Stimulated activated memory B cell treated with anti-CD40 and anti-IgM and Interleukin-4, amounts not matched to agents 10 μg/mL and 1 μg/mL and 100 μg/mL, for 72 hours (primary cell): ENCODE measurements at places on chromosomes 1 and 21.

DNA sequence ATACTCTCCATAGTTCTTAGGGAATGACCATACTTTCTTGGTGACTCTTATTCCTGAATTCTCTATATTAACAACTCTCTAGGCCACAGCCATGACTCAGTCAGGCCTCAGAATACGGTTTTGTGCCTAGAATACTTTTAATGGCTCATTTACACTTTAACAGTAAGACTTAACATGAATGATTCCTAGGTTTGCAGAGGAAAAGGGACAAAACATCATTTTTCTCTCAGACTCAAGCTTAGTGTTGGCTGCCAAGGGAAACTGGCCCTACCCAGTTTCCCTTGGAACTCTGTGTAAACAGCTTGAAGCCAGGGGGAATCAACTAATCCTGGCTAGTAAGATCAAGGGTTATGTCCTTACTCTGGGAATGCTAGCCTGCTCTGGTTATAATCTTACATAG lies 164.9 kb upstream of the PKN2 start:
- H3K27me3 ChIP-seq = peaks cover 21% of the 10 kb centered on the region
- H3K27ac ChIP-seq = no peak overlapping the region
- no peak for ATAC-seq
- no peak overlapping the region for H3K4me3 ChIP-seq
- no peaks in the 10 kb centered on the region for H3K36me3 ChIP-seq

DNA sequence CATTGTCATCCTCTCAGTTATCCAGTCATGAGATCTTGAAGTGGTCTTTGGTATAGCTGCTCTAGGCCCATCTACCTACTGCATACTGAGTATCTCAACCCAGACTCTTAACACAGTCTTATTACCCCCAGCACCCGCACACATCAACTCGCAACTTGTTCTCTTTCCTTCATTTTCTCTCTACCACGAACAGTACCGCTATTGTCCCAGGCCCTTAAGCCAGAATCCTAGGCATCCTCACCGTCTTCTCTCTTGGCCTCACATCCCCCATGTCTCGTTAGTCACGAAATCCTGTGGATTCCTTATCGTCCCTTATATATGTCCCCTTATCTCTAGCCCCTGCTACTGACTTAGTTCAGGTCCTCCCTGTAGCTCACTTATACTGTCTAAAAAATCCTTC lies 126.4 kb downstream of the TMEM53 start:
- H3K36me3 ChIP-seq = no peaks in the 10 kb centered on the region
- no peak overlapping the region for H3K4me3 ChIP-seq
- H3K27me3 ChIP-seq = peaks cover 52% of the 10 kb centered on the region
- no peaks in the 10 kb centered on the region for H3K4me1 ChIP-seq
- no peak for ATAC-seq

- H3K4me3 ChIP-seq = peak overlapping the region; percentile 79
- H3K27me3 ChIP-seq = peaks cover 76% of the 10 kb centered on the region
- H3K36me3 ChIP-seq = no peaks in the 10 kb centered on the region
- H3K27ac ChIP-seq = peak overlapping the region; percentile 69
- ATAC-seq = no peak
Measured at GRCh38 chr1:228009116-228009827, 2.5 kb downstream of the WNT3A start.

DNA sequence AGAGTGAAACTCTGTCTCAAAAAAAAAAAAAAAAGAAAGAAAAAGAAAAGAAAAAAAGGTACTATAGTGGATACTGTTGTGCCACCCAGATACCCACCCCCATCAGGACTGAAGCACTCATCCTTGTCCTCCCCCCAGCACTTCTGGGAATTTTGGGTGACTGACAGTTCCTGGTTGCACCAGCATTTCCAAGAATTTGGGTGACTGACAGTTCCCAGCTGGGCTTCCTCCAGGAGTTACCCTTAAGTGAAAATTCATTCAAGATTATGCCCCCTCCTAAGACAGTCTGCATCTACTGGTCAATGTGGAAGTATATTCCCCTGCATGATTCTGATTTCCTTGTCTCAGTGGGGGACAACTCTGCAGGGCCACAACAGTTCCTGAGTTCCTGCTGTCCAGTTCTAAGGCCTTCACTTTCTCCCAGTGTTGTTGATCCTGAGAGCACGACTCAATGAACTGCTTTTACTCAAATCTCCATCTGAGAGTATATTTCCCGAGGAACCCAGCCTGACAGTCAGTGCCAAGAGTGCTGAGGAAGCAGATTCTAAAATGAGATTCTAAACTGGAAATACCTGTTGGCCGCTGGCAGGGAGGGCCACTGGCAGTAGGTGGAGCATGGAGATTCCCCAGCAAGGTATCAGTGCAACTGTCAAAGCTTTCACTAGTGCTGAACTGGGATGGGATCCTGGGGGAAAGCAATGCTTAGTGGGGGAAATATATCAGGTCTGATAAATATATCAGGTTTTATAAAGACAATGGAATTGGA lies 18.5 kb downstream of the RIIAD1 start:
- H3K36me3 ChIP-seq = no peaks in the 10 kb centered on the region
- H3K4me1 ChIP-seq = no peaks in the 10 kb centered on the region
- H3K27ac ChIP-seq = no peak overlapping the region
- H3K27me3 ChIP-seq = peaks cover 6% of the 10 kb centered on the region

DNA sequence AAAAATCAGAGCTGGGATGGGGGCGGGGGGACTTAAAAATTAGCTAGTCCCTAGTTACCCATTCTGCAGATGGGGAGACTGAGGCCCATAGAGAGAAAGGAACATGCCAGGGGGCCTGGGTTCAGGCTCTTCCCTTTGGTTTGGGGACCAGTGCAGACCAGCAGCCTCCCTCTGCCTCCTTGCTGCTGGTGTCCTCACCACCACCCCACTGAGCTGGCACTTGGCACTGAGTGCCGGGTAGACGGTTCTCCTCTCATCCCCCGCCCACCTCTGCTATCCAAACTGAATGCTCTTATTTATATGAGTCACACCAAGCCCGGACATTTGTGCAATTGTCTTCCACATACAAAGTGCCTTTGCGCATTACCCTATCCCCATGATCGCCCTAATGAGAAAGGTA lies 39.2 kb downstream of the CAMK2N1 start:
- H3K27me3 ChIP-seq = peaks cover 43% of the 10 kb centered on the region
- no peak for ATAC-seq
- H3K36me3 ChIP-seq = no peaks in the 10 kb centered on the region
- no peak overlapping the region for H3K27ac ChIP-seq
- H3K4me3 ChIP-seq = no peak overlapping the region
- peaks cover 6% of the 10 kb centered on the region for H3K4me1 ChIP-seq

DNA sequence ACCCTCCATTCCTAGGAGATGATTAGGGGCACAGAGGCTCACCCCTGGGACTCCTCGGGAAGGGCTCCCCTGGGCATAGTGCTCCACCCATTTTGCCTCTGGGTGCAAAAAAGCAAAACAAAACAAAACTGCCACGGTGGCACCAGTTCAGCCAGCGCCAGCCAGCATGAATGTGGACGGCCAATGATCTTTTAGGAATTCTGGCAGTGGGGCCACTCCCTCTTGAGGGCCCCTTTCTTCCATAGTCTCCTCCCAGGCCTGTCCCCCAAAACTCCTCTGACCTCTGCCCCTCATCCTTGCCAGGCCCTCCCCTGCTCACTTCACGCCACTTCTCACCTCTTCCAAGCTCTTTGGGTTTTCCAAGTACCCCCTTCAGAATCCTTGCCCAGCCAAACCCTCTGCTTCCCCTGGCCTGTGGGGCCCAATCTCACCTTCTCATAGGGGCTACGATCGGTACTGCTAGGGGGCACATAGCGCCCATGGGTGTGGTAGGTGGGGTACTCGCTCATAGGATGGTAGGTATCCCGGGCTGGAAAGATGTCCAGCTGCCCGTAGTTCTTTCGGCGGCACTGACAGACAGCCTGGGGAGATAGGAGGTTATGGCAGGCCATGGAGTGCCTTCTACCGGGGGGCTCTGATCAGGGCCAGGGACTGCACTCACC lies 13.3 kb downstream of the TRIM46 start:
- H3K4me3 ChIP-seq = no peak overlapping the region
- H3K4me1 ChIP-seq = peaks cover 42% of the 10 kb centered on the region
- no peak for ATAC-seq

DNA sequence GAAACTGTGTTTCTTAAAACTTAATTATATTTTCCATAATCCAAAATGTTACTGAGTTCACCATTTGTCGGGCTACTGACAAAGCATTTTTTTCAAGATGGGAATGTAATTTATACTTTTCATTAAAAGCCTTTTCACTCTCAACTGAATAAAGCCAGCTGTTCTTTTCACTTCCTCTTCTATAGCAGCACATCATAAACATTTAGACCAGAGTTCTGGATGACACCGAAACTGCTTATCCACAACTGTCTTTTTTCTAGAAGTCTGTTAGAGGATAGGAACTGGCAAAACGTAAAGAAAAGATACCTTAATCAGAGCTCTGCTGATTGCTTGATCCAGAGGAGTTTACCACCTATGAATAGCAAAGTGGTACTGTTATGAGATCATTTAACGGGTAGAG lies 594.7 kb downstream of the ADGRL2 start:
- no peak overlapping the region for H3K27ac ChIP-seq
- H3K36me3 ChIP-seq = no peaks in the 10 kb centered on the region

- H3K4me1 ChIP-seq = peaks cover 11% of the 10 kb centered on the region
- H3K27ac ChIP-seq = no peak overlapping the region
- no peaks in the 10 kb centered on the region for H3K27me3 ChIP-seq
- H3K4me3 ChIP-seq = no peak overlapping the region
- no peaks in the 10 kb centered on the region for H3K36me3 ChIP-seq
Measured at GRCh38 chr1:244065063-244065793, 14.1 kb downstream of the ZBTB18 start.

- no peak overlapping the region for H3K27ac ChIP-seq
- no peak overlapping the region for H3K4me3 ChIP-seq
- no peaks in the 10 kb centered on the region for H3K36me3 ChIP-seq
- no peak for ATAC-seq
- no peaks in the 10 kb centered on the region for H3K4me1 ChIP-seq
Measured at GRCh38 chr1:4768553-4768952, 114.1 kb downstream of the AJAP1 start.

DNA sequence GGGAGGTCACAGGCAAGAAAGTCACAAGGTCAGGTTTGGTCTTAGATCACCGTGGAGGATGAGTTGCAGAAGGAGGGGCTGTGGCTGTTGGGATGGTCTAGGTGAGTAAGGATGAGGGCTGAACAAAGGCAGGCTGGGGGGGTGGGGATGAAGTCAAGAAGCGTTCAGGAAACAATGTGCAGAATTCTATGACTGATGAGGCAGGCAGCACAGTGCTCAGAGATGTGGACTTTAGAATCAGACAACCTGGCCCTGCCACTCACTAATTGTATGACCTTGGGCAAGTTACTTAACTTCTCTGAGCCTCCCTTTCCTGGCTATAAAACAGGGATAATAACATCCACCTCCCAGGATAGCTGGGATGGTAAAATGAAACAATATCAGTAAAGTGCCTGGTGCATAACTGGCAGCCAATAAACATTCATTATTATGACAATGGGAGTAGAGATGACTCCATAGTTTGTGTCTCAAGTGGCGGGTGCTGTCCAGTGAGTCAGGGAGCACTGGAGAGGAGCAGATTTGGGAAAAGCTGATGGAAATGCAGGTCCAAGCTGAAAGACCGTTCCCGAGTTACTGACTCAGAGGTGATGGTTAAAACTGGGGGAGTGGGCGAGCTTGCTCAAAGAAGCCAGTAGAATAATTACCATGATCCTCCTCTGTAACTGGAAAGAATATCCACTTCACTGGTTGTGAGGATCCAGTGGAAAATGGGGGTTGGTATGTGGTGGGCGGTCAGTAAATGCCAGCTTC lies 2.1 kb downstream of the TIE1 start:
- no peak for ATAC-seq
- H3K27me3 ChIP-seq = peaks cover 53% of the 10 kb centered on the region
- H3K4me3 ChIP-seq = no peak overlapping the region
- no peak overlapping the region for H3K27ac ChIP-seq

GRCh38 chr1:147505568-147505967 lies 35.7 kb upstream of the BCL9 start:
- no peak overlapping the region for H3K4me3 ChIP-seq
- H3K27me3 ChIP-seq = no peaks in the 10 kb centered on the region
- no peaks in the 10 kb centered on the region for H3K4me1 ChIP-seq
- H3K36me3 ChIP-seq = no peaks in the 10 kb centered on the region

GRCh38 chr1:54105736-54106269 lies 47.0 kb downstream of the CDCP2 start:
- H3K27me3 ChIP-seq = no peaks in the 10 kb centered on the region
- peaks cover 26% of the 10 kb centered on the region for H3K36me3 ChIP-seq
- no peaks in the 10 kb centered on the region for H3K4me1 ChIP-seq
- no peak overlapping the region for H3K27ac ChIP-seq

DNA sequence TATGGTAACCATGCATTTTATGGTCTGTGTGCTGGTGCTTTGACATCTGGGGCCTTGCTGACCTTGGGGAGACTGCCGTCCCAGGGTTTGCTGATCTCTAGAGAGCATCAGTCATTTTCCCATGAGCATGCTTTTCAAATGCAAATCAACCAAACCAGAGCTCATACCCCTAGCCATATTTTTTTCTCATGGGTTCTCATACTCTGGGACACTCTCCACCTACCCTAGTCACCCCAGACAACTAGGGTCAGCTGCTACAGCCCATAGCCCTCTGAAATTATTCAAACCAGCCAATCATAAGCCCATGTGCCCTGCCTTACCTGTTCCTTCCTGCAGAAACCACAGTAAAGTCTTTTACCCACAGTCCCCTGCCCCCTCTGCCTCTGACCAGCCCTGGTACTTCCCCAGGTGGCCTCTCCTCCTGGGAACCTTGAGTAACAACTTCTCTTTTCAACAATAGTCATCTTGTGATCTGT lies 132.0 kb downstream of the MAP3K21 start:
- H3K36me3 ChIP-seq = no peaks in the 10 kb centered on the region
- no peak overlapping the region for H3K4me3 ChIP-seq
- no peaks in the 10 kb centered on the region for H3K27me3 ChIP-seq
- H3K4me1 ChIP-seq = peaks cover 6% of the 10 kb centered on the region
- ATAC-seq = no peak
- H3K27ac ChIP-seq = no peak overlapping the region

DNA sequence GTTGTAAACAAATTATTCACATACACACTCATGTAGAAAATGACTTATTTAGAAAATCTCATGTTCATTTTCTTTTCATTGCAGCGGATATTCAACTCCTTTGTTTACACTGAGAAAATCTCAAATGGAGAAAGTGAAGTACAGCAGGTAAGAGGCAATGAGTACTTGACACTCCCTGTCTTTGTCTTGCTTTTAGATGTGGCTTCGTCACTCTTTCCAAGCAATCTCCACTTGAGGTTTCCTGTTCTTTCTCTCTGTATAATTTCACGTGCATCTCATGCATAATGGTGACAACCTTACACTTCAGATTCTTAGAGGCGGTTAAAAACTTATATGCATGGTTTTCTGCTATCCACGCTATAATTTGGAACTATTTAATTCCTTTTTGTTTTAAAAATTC lies 80.6 kb downstream of the CACHD1 start:
- H3K4me3 ChIP-seq = no peak overlapping the region
- H3K4me1 ChIP-seq = no peaks in the 10 kb centered on the region
- peaks cover 16% of the 10 kb centered on the region for H3K27me3 ChIP-seq
- no peak for ATAC-seq
- no peak overlapping the region for H3K27ac ChIP-seq
- H3K36me3 ChIP-seq = no peaks in the 10 kb centered on the region

- H3K27me3 ChIP-seq = no peaks in the 10 kb centered on the region
- peaks cover 53% of the 10 kb centered on the region for H3K36me3 ChIP-seq
- no peaks in the 10 kb centered on the region for H3K4me1 ChIP-seq
- no peak for ATAC-seq
Measured at GRCh38 chr1:89104687-89105086, 21.2 kb downstream of the GBP2 start.
